ENCODE measurements at places on chromosomes 1 and 21. TPM values are rescaled to one million over a fixed set of nuclear protein-coding genes. Genes with fewer than 3 reads are reported as not detected.

DNA sequence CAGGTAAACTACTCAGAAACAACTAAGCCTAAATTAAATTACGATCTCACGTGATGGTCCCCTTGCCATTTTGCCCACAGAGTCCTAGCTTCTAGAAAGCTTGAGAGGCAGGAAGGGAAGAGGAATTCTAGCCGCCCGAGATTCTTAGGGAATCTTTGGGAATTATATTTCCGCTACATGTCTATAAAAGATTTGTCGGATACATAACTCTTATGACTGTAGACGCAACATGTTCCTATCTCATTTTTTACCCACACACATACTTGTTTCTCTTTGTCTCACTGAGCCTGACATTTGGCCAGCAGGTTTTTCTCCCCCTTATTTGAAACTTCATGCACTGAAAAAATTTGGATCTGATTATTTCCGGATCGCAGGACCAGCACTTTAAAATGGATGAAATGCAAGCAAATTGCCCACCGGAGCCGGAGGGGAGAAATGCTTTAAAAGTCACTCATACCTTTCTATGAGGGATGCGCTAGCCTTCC lies 5.5 kb downstream of the GLIS1 start:
- no peak overlapping the region for H3K4me3 ChIP-seq
- peaks cover 76% of the 10 kb centered on the region for H3K27me3 ChIP-seq
- no peak overlapping the region for H3K27ac ChIP-seq
- no peak for DNase-seq
- H3K4me1 ChIP-seq = peaks cover 6% of the 10 kb centered on the region
- no peaks in the 10 kb centered on the region for H3K36me3 ChIP-seq

ADAMTSL4 gene
- 20.2 TPM for total RNA-seq

LCE1F gene
- not detected for total RNA-seq

PGBD2 gene
- 5.4 TPM for total RNA-seq
